ENCODE measurements at places on chromosomes 7 and 10. TPM values are rescaled to one million over a fixed set of nuclear protein-coding genes. Genes with fewer than 3 reads are reported as not detected.
A peak's percentile ranks its signal among the peaks of the same experiment; 100 is the strongest.

DNA sequence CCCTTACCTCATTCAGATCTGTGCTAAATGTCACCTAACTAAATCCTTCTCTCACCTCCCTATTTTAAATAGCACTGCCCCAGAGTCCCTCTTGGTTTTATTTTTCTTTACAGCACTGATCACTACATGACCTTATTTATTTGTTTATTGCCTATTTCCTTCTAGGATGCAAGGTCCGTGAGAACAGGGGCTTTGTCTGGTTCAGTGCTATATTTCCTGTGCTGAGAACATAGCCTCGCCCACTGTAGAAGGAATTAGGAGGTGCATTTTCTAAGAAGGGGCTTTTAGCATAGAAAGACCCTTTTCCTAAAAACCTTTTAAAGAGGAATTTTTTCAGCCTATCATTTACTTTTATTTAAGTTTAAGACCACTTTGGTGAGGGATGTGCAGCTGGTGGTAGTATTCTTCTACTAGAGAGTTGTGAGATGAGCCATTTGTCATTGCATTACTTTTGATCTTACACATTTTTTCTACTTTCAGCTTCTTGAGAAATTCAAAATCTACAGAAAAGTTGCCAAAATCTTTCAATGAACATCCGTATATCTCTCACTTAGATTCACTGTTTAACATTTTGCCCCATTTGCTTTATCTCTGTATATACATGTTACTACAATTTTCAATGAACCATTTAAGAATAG, 13.5 kb upstream of the PCGF5 start:
- DNase-seq: no peak

DNA sequence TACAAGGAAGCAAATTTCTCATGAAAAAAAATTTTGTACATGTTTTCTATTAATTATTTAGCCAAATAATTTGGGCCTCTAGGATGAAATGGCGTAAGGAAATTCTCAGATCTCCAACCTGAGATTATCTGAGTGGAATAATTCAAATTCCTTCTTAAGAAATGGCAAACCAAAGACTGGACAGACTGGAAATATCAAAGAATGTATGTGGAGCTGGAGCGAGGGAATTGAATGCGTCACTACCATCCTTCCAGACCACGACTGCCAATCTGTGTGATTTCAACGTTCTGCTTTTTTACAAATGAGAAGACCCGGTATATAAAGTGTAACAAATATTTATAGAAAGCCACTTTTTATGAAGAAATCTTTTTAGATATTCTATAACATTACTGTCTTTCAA, 12.4 kb upstream of the BLNK start:
- DNase-seq: no peak

DNA sequence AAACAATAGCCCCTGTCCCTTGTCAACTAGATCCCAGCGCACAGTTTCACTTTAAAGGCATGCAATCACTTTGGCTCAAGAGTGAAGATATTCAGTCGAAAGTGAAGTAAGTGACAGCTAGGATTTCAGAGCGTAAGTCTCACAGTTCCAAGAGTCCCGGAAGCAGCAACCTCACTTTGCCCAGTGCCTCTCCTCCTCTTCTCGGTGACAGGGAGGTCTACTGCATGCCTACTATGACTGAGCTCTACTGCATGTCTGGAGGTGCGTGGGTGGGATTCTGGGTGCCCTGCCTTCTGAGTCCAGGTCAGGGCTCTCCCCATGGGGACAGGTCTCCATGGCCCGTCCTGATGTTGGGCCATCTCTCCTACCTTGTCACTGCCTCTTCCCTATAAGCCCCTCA, 17.0 kb downstream of the PRKCQ start:
- DNase-seq: no peak

GRCh38 chr10:44404741-44405437, 20.0 kb upstream of the CXCL12 start:
- no peak for DNase-seq

Gene COBL
- 1.6 TPM for total RNA-seq

DNA sequence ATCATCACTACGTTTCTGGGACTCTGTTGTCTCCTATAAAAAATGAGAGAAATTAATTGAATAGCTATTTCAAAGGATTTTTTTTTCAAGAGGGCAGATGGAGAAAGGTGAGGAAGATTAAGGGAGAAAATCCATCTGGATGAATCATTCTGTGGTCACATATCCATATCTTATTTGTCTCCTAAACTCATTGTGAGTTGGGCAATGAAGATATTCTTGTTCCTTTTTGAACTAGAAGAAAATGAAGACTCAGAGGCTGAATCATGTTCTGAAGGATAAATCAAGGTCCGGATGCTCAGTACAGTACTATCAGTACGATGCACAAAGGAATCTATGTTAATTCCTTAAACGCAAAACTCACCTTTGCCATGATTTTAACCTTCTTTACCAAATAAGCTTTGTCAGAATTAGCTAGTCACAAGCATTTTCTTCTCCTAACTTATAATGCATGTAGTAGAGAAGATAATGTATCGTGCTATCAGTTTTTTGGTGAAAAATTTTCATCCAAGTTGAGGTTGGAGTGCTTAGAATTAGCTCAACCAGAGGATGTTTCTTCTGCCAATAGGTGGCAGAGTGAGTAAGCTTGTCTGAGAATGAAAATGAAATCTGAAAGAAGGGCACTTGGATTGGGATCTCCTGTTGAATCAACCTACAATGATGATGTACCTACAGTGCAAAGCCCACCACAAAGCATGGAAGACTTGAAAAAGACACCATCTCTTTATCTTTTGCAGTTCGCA, 446.9 kb downstream of the KIF20B start:
- DNase-seq: peak; percentile 71

- peak; percentile 3 for DNase-seq
These were observed 34.1 kb downstream of the ZRANB1 start for GRCh38 chr10:124975977-124976514.

DNA sequence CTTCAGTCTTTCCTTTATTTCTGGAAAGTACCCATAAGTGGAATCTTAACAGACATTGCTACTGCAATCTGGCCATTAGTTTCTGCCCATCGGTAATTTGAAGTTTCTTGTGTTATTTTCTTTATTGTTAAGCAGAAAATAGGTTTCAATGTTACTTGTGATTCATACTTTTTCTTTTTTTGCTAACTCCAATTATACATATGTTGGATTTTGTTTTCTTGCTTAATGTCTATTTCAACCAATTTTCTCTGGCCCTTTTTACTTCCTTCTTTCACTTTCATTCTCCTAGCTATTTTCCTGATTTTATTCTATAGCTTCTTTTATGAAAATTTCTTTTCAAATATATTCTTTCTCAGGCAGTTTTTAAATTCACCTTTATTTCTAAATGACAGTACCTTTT, 457.4 kb downstream of the TCERG1L start:
- no peak for DNase-seq

Gene MAGI2
- total RNA-seq: 1.5 TPM

GRCh38 chr7:134826105-134826504, 46.7 kb downstream of the CALD1 start:
- no peak for DNase-seq

DNA sequence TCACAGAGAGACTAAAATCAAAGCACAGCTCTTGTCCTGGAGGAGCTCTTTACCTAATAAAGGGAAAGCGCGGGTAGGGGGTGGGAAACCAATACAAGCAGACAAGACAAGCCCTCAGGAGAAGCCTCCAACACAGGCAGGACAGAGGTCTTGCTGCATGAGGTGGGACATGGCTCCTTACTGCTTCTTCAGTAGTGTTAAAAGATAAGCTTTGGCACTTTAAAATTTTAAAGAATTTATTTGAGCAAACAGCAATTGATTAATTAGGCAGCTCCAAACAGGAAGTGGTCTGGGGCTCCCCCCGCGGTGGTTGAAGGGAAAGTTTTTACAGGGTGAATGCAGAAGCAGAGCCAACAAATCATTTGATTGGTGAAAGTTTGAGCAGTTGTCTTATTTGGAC, 50.3 kb upstream of the MACC1 start:
- DNase-seq: peak; percentile 29

Gene ANKRD26
- 17.1 TPM for total RNA-seq

DNA sequence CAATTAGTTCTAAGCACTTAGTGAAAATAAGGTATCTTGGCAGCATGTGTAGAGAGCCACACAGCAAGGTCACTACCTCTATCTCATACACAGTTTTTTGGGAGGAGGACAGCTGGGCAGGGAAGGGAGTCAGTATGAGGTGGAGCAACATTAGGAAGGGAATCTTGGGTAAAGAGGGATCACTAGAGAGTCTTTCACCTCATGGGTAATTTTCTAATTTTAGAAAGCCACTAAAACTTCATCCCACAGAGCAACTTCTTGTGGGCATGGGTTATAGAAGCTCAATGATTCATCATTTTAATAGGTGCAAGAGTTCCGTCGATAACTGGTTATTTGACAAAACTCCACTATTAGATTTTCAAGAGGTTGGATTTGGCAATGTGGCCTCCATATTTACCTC, 2.5 kb downstream of the NRAP start:
- DNase-seq: no peak

DNA sequence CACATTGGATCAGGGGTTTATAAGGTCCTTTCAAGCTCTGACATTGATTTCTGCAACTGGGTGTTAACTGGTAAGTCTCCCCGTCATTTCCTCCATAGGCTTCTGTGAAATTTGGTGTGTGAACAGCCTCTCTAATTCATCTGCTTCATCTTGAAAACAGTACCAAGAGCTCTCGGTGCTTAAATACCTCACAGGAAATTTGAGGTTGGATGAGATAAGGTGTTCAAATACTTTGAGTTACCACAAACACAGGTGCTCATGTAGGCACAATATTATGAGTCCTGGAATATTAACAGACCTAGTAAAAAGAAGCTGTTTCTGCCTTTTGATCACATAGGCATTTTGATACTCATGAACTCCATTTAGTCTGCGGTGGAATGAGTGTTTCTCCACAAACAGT, 85.2 kb downstream of the RTKN2 start:
- no peak for DNase-seq

GRCh38 chr7:45592230-45592991, 18.2 kb downstream of the ADCY1 start:
- no peak for DNase-seq

GRCh38 chr7:139394540-139394939, 34.8 kb downstream of the LUC7L2 start:
- no peak for DNase-seq

Gene SRI
- total RNA-seq: 157 TPM

Gene TWNK
- 25.1 TPM for total RNA-seq

- DNase-seq: no peak
These were observed 26.8 kb upstream of the DGKI start for GRCh38 chr7:137873524-137873923.

DNA sequence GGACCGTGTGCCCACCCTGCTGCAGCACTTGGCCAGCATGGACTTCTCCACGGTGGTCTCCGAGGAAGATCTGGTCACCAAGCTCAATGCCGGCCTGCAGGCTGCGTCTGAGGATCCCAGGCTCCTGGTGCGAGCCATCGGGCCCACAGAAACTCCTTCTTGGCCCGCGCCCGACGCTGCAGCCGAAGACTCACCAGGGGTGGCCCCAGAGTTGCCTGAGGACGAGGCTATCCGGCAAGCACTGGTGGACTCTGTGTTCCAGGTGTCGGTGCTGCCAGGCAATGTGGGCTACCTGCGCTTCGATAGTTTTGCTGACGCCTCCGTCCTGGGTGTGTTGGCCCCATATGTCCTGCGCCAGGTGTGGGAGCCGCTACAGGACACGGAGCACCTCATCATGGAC, 1.4 kb downstream of the RBP3 start:
- DNase-seq: no peak

Gene MEOX2
- total RNA-seq: not detected

- DNase-seq: no peak
These were observed 76.7 kb downstream of the EMX2 start for GRCh38 chr10:117619223-117619622.

- DNase-seq: no peak
These were observed 19.8 kb downstream of the HKDC1 start for GRCh38 chr10:69239816-69240434.

Measured in A172 (cell line).